Suprapubic skin (tissue), 4 donors: ENCODE measurements at places on chromosomes 16 and 17.

- no peak for DNase-seq
Observed at GRCh38 chr17:76121932-76122430, 18.4 kb upstream of the EXOC7 start.

DNA sequence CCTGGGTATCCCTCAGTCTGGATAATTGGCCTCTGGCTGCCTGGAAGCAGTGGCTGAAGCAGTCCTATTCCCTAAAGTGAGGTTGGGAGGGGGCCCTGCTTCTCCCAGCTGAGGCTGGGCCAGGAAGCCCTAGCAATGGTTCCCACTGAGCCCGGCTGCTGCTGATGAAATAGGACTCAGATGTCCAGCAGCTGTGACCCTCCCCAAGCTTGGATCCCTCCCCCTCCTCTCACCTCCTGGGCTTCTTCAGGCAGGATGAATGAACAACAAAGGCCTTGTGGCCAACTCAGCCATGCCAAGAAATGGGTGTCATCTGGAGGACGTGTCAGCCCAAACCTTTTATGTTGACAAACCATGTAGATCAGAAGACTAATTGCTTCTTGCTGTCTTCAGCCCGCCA lies 42.0 kb downstream of the AXIN2 start:
- no peak for DNase-seq

DNA sequence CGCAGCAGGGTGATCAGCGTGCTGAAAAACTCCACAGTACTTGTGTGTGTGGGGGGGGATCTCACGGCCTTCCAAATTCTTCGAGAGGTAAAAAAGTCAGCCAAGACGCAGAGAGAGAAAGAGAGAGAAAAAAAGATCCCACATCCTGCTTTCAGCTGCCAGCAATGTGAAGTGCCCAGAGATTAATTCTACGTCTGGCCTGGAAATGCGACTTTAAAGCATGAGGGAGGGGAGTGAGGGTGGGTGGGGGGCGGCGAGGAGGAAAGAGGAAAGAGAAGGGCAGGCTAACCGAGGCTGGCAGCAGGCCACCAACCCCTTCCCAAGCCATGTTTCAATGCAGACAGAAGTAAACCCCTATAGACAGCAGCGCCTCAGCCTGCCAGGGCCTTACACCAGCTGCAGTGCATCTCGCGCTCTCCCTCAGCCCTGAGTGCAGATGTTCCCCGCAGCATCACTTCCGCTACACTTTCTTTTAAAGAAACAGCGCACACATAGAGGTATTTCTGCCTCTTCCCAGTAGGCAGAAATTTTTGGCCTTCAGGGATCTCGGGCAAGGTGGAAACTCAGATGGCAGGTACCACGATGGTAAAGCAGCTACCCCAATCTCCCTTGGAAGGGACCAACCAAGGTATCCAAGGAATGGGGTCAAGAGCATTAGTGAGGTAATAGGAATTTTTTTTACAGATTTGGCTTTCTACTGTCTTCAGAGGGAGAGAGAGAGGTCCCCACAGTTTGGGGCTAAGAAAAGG lies 87.8 kb downstream of the SMG6 start:
- DNase-seq, result peak; percentile 79

DNA sequence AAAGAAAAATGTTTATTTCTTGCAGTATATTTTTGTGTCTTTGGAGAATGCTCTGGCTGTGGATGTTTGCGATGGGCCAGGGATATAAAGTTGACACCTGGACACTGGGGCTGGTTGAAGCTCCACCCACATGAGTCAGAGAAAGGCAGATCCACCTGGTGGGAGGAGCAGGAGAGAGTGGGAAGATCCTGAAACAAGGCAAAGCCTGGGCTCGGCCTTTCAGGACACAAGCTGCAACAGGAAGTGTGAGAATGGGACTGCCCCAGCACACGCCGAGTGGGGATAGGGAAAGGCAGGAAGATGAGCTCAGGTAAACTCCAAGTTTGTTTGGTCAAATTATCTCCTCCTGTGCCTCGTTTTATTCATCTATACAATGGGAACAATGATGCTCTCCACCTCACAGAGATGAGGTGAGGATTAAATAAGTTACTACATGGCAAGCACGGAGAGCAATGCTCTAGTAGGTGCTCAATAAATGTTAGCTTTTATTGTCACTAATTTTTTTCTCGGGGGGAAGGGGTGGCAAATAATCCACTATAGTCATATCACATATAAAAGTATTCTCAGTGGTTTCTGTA lies 21.4 kb upstream of the PITPNM3 start:
- no peak for DNase-seq

GRCh38 chr17:7253082-7253481 lies 1.1 kb downstream of the ELP5 start:
- no peak for DNase-seq

GRCh38 chr16:80687606-80688005 lies 116.8 kb downstream of the CDYL2 start:
- DNase-seq, result no peak
